OCI-LY7 (cell line): ENCODE measurements at places on chromosomes 5 and 9.

DNA sequence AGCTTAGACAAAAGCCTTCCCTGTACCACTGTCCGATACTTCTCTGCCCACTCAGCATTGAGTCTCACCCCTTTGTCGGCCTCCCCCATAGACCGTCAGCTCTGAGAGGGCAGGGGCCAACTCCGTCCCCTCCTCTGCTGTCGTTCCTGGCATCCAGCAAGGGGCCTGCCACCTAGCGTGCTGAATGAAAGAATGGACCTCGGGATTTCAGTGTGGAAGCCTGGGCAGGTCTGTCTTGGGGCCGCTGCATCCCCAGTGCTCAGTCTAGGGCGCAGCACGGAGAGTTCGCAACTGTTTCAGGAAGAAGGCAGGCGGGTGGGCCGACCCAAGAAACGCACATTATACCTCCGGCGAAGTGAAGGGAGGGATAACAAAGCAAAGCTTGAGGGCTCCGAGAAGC, 1.5 kb upstream of the TOR1B start:
- DNase-seq = no peak

DNA sequence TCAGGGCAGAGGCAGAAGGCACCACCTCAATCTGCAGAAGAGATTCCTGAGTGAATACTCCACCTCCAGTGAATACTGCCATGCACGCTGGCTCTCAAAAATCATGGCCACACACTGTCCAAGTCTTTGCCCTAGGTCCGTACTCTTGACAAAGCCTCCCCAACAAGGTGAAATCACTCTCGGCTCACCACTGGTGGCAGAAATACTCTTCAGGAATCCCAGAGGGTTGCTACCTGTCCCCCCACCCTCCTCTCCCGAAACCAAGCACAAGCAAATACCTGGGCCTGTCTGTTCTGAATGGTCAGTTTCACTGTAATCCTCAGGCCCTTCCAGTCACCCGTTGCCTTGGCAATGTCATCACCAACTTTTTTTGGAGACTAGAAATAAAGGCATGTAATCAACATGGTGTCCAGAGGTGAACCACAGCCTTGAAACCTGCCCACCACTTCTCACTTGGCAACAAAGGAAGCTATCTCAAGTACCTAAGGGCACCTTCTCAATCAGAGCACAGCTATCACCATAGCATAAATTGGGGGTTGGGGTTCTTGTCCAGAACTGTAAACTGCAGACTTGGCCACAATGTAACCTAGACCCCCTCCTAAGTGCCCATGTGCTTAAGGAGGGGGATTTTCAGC, 1.8 kb downstream of the RPL12 start:
- peak; percentile 30 for DNase-seq

DNA sequence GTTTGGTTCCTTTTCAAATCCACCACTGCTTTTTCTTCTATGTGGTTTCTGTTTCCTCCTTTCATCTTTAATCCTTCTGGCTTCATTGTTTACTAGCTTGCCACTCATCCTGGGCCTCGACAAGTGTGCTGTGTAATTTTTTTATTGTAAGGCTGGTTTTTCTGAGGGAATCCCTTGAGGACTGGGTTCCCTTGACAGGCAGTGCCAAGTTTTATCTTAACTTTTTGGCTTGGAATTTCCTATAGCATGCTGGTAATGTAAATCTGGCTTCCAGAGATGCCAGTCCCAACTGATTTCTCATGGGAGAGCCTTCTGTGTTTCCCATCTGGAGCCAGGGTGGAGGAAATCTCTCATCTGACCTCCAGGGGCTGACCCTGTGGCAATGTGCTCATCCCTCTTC, 184.7 kb downstream of the ROR2 start:
- DNase-seq = no peak

- DNase-seq = no peak
These were observed 36.0 kb downstream of the FNIP1 start for GRCh38 chr5:131760793-131761192.

DNA sequence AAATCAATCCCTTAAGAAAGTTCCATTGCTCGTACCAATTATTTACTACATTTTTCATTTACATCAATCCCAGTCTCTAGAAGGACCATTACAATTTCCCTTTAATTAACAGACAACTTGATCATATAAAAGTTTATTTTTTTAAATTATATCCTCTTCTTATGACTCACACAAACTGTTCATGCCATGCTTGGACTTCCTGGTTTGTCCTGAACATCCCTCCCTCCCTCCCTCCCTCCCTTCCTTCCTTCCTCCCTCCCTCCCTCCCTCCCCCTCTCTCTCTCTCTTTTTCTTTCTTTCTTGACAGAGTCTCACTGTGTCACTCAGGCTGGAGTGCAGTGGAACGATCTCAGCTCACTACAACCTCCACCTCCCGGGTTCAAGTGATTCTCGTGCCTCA, 11.6 kb upstream of the CLTB start:
- no peak for DNase-seq
